ENCODE measurements at places on chromosomes 4 and X. TPM values are rescaled to one million over a fixed set of nuclear protein-coding genes. Genes with fewer than 3 reads are reported as not detected.

DNA sequence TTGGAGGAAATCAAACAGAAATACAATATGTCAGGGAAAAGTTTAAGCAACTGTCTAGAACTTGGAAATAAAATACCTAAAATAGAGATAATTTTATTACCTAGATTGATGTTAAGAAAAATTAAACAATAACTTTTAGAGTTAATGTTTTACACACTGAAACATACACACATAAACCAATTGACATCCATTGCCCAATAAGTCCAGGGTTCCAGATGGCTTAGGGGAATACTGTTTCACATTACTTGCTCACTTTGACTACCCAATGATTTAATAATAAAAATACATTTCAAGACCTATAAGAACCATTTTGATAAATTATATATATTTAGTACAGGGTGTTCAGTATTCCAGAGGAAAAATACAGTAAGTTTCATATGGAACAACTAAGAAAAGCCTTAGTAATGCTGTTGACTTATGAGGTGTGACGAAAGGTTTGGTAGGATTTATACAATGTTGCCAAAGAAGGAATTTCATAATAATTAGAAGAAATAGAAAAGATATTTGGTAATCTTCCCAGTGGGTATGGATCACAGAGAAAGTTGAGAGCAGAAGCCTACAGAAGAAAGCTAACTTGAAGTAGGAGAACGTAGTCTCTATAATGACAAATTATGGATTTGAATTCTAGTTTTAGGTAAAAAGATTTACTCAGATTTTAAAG, 23.0 kb upstream of the UGT2B4 start:
- DNase-seq = no peak

GRCh38 chr4:34245276-34245675, 1999.0 kb downstream of the ARAP2 start:
- no peak for DNase-seq

DNA sequence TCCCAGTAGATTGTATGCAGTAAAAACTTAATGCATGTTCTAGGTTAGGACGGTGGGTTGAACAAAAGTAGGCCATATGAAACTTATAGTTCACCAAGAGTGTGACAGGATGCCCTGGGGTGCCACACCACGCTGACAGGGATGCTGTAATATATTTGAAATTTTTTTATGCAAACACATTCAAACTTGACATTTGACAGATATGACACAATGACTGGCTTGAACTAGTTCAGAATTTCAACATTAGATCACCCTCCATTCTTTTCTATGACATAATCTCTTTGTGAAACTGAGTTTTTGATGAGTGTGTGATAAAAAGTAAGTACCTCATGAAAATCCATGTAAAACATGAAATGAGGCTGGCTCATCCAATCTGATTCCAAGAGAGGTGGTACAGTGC, 198.4 kb downstream of the PALLD start:
- no peak for DNase-seq

Gene RFC1
- total RNA-seq = 24.0 TPM

Gene GBA3
- 4.7 TPM for total RNA-seq

All from left colon (tissue), 2 donors.